Activated T-cell treated with anti-CD3 and anti-CD28 coated beads, Interleukin-2, amount 50 U/mL, for 1 hour (primary cell): ENCODE measurements at places on chromosomes 3 and 15.

DNA sequence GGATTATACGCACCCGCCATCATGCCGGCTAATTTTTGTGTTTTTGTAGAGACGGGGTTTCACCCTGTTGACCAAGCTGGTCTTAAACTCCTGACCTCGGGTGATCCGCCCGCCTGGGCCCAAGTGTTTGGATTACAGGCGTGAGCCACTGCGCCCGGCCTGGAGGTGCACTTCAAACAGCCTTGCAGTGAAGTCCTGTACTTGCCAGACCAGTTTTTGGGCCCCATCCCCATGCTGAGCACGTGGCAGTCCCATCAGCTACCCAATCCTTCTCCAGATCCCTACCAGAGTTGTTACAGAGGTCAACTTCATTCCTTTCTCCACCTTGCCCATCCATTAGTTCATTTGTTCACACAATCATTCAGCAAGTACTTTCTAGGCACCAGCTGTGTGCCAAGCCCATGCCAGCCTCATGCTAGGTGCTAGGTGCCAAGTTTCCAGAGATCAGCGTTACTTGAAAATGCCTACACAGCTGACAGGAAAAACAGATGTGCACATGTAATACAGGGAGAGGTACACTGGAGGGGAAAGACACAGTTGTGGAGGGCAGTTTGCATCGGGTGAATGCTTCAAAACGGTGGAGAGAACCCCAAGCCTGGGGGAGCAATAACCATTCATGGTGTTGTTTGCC is 2.2 kb downstream of the DNAH1 start:
- no peak for DNase-seq

DNA sequence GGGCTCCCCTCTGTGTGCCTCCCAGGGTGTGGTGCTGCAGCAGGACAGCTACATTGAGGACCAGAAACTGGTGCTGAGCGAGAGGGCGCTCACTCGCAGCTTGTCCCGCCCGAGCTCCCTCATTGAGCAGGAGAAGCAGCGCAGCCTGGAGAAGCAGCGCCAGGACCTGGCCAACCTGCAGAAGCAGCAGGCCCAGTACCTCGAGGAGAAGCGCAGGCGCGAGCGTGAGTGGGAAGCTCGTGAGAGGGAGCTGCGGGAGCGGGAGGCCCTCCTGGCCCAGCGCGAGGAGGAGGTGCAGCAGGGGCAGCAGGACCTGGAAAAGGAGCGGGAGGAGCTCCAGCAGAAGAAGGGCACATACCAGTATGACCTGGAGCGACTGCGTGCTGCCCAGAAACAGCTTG is 53.7 kb downstream of the KLHL25 start:
- no peak for DNase-seq

DNA sequence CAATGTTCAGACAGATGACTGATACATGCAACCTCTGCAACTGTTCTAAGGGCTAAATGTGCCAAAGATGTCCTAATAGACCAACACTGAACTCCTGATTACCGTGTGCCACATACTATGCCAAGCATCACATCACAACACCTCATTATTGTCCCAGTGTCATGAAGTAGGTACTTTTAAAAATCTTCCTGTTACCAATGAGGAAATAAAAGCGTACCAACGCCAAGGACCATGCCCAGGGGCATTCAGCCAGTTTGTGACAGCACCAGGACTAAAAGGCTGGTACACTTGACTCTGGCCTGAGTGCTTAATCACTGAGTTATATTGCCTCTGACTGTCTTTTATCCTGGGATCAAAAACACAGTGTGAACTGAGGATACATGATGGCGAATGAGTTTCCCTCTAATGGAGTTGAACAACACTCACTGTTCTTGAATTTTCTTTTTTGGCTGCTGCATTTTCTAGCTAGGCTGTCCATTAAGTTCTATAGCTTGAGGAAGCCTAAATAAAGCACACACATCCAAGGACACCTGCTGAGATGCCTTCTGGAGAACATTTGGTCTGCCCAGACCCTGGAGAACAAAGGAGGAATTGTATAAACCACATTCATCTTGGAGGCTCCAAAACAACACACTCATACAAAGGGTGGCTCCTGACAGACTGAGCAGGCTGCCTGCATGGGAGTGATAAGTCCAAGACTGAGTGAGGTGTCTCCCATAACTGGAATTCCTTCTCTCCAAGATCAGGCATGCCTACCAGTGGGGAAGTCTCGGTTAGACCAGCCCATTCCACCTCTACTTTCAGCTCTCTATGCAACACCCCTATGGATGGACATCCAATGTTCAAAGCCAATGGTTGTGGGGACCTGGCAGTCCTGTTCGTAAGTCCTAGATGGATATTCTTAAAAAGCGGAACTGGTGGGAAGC is 126.7 kb upstream of the PRICKLE2 start:
- no peak for DNase-seq

DNA sequence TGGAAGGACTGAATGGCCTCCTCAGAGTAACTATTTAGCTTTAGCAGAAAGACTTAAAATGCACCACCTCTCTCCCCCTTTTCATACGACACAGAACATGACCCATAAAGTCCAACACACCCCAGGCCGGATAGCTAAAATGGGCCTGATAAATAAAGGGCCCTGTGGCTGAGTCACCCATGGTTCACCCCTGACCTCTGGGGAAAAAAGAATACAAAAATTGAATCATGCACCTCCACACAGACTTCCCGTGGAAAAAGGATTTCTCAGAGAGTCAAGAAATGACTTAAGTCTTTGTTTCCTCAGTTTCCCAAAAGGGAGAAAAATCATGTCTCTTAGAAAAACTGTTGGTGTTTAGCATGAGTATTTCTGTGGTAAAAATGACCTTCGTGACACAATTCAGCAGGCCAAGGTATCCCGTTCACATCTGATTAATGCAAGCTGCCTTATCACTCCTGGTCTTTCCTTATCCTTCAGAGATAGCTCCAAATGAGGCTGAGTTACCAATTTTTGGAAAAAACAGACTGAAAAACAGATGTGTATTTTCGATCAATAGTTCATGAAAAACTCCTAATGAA is 34.0 kb upstream of the ARHGEF3 start:
- DNase-seq: no peak

DNA sequence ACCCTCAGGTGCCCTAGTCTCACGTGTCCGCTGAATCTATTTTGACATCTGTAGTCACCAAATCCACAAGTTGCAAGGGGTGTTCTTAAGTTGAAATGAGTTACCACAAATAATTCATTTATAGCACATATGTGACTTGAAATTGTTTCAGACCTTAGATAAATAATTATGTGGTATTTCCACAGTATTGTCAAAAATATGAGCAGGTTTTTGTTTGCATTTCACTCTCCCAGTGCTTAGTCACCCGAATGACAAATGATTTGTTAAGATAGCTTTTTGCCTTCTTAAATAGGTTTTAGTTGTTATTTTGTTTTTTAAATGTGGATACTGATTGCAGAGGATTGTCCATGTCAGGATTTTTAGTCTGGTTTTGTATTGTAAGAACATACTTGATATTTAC is 2.6 kb downstream of the MFSD1 start:
- no peak for DNase-seq
